Left ventricle myocardium inferior (tissue), 1 donor: ENCODE measurements at places on chromosomes 6 and 20. TPM values are rescaled to one million over a fixed set of nuclear protein-coding genes. Genes with fewer than 3 reads are reported as not detected.

GRCh38 chr6:27966044-27966443 is 9.0 kb downstream of the OR2B6 start:
- no peaks in the 10 kb centered on the region for H3K27me3 ChIP-seq
- H3K27ac ChIP-seq, result no peak overlapping the region
- no peaks in the 10 kb centered on the region for H3K36me3 ChIP-seq

DNA sequence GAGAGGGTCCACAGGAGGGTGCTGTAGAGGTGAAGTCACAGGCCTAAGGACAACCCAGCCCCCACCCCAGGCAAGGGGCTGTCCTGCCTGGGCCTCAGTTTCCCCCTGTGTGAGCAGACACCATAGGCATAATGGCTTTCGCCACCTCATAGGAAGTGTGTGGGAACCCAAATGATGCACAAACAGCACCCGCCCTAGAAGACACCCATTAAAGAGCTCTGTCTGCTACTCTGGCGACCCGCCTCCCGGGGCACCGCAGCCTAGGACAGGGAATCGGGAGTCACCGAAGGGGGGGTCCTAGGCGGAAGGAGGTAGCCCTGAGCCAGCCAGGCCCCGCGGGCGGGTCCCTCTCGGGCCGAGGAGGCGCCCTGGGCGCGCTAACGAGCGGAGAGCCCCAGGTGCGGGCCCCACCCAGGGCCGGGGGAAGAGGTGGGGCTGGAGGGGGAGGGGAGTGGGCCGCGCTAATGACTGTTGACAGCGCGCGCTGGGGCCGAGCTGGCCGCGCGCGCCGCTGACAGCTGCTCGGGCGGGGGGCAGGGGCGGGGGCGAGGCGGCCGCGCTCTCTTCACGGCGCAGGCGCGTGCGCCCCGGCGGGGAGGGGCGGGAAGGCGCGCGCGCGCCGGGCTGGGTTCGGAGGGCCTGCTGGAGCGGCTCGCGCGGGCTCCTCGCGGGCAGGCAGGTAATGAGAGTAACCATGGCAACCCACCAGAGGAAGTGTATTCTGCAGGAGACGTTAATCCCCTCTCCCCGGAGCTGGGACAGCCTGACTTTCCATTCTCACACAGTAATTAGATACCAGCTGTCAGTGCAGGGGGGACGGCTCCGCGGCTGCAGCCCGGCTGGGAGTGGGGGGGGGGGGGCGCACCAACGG is 48.9 kb downstream of the NOL4L start:
- peak overlapping the region; percentile 70 for H3K4me3 ChIP-seq
- DNase-seq, result peak; percentile 48
- H3K4me1 ChIP-seq, result peaks cover 26% of the 10 kb centered on the region

GRCh38 chr20:44702776-44703175 is 12.4 kb upstream of the CCN5 start:
- H3K4me1 ChIP-seq, result peaks cover 55% of the 10 kb centered on the region
- peak; percentile 91 for DNase-seq
- H3K36me3 ChIP-seq, result no peaks in the 10 kb centered on the region
- peak overlapping the region; percentile 85 for H3K27ac ChIP-seq
- peak overlapping the region; percentile 20 for H3K4me3 ChIP-seq

- no peaks in the 10 kb centered on the region for H3K27me3 ChIP-seq
- no peaks in the 10 kb centered on the region for H3K36me3 ChIP-seq
- H3K4me1 ChIP-seq, result no peaks in the 10 kb centered on the region
- DNase-seq, result no peak
- no peak overlapping the region for H3K4me3 ChIP-seq
Measured at GRCh38 chr6:83594941-83595340, 82.6 kb downstream of the PRSS35 start.

DNA sequence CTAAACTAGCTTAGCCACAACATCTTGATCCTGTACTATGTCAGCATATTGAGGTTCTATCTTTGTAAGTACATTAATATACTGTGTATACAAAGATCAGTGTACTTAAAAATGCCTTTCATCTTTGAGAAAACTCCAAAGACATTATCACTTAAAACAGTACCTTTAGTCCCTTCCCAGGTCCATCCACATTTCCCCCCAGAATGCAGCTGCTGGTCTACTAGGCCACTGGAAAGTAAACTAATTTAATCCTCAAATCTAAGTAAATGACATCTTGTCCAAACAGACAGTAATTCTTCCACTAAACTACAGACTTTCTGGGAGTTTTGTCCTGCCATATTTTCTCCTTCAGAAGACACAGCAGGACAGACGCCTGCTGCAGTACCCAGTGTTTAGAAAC is 68.7 kb downstream of the SYCP2 start:
- H3K36me3 ChIP-seq, result no peaks in the 10 kb centered on the region
- no peak for DNase-seq
- H3K27me3 ChIP-seq, result no peaks in the 10 kb centered on the region
- no peak overlapping the region for H3K4me3 ChIP-seq
- H3K27ac ChIP-seq, result no peak overlapping the region

DNA sequence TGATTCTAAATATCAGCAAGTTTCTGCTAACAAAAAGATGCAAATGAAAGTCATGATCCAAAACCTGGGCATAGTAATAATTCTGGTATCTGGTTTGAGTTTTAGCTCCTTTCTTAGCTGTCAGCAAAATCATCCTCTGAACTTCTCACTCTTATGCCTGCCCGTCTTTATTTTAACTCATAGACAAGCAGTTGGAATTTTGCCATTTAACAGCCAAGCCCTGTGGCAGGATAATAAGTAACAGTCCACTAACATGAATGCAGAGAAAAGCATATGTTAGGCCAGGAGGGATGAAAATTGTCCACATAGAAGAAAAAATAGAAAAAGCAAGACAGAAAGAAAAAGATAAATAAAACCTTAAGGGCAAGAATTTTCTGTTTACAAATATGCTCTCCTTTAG is 170.0 kb upstream of the LAMA2 start:
- H3K27ac ChIP-seq, result no peak overlapping the region
- H3K27me3 ChIP-seq, result no peaks in the 10 kb centered on the region
- H3K36me3 ChIP-seq, result no peaks in the 10 kb centered on the region
- H3K4me3 ChIP-seq, result no peak overlapping the region
- H3K4me1 ChIP-seq, result peaks cover 4% of the 10 kb centered on the region
- no peak for DNase-seq

- H3K27ac ChIP-seq, result no peak overlapping the region
- no peaks in the 10 kb centered on the region for H3K36me3 ChIP-seq
- no peak overlapping the region for H3K4me3 ChIP-seq
- H3K4me1 ChIP-seq, result no peaks in the 10 kb centered on the region
- no peak for DNase-seq
- no peaks in the 10 kb centered on the region for H3K27me3 ChIP-seq
Measured at GRCh38 chr6:138018297-138018696, 88.9 kb downstream of the PERP start.

DNA sequence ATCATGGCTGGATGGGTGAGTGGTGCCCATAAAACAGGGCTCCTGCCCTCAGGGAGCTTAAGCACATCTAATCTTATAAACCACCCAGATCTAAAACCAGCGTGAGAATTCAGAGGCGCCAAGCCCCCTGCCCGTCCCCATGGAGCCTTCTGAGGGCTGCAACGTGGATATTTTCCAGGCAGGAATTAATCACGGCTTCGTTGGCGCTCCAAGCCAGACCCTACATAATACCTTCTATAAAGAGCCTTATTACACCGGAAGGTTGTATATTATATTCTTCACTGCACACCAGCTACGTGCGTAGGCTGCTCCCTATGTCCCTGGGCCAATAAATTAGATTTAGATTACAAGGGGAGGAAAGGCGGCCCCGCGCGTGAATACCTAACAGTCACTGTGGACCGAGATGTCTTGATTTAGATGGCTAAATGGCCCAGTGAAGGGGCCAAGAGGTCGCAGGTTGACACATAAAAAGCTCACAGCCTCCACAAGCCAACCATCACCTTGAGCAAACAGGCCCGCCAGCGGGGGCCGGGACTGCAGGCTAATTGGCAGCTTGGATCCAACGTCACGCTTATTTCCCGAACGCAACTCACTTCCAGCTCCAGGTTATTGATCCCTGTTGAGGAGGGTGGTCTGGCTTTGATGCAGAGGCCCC is 64.7 kb upstream of the APCDD1L start:
- H3K4me3 ChIP-seq, result no peak overlapping the region
- no peak for DNase-seq

GRCh38 chr6:15879371-15880261 is 216.8 kb upstream of the DTNBP1 start:
- no peaks in the 10 kb centered on the region for H3K36me3 ChIP-seq
- H3K4me1 ChIP-seq, result peaks cover 17% of the 10 kb centered on the region
- H3K27ac ChIP-seq, result peak overlapping the region; percentile 60
- no peaks in the 10 kb centered on the region for H3K27me3 ChIP-seq
- DNase-seq, result peak; percentile 86
- H3K4me3 ChIP-seq, result no peak overlapping the region

DNA sequence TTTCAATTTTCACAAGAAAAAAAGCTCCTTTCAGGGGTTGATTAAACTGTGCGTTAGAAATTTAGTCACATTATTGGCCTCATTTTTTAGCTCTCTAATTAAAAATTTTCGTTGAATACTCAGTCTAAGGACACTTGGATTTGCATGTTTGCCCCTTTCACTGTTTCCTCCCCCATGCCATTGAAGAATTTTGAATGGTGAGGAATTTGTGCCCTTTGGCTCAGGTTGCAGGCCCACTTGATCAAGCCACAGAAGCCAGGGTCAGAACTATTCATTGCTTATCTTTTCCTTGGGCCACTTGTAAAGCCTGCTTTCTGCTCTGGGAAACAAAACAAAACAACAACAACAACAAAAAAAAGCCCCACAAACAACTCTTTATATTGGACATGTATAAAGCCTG is 12.2 kb downstream of the LIN28B start:
- DNase-seq, result no peak
- H3K4me1 ChIP-seq, result no peaks in the 10 kb centered on the region
- H3K27me3 ChIP-seq, result peaks cover 4% of the 10 kb centered on the region
- H3K4me3 ChIP-seq, result no peak overlapping the region
- H3K27ac ChIP-seq, result no peak overlapping the region

DNA sequence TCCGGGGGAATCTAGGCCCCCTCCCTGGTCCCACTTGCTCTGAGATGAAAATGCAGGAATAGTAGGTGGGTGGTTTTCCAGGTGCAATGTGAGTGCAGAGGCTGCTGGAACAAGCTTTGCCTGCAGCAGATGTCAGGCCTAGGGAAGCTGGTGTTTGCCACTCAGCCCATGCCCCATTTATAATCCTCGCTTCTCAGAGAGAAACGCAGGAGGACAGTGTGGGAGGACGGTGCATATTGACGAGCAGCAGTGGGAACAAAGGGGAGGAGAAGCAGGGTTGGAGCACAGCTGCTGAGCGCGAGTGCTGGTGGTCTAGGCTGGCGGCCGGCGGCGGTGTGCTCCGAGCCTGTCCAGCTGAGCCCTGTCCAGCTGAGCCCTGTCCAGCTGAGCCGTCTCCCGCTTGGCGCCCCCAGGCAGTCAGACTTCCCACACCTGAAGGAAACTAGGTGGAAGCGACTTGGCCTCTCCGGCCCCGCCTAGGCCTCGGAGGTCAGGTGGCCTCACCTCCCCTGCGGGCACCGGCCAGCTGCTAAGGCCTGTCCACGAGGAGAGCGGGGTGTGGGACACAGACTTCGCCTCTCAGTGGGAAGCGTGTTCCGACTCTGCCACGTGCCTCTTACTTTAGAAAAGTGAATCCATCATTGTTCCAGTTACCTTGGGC is 49.7 kb upstream of the FRMD1 start:
- H3K4me3 ChIP-seq, result no peak overlapping the region
- peaks cover 25% of the 10 kb centered on the region for H3K4me1 ChIP-seq
- no peak overlapping the region for H3K27ac ChIP-seq
- H3K36me3 ChIP-seq, result no peaks in the 10 kb centered on the region
- no peak for DNase-seq

GRCh38 chr6:80145921-80146320 is 39.5 kb downstream of the BCKDHB start:
- no peak overlapping the region for H3K4me3 ChIP-seq
- no peaks in the 10 kb centered on the region for H3K36me3 ChIP-seq
- H3K4me1 ChIP-seq, result peaks cover 42% of the 10 kb centered on the region
- DNase-seq, result no peak

DNA sequence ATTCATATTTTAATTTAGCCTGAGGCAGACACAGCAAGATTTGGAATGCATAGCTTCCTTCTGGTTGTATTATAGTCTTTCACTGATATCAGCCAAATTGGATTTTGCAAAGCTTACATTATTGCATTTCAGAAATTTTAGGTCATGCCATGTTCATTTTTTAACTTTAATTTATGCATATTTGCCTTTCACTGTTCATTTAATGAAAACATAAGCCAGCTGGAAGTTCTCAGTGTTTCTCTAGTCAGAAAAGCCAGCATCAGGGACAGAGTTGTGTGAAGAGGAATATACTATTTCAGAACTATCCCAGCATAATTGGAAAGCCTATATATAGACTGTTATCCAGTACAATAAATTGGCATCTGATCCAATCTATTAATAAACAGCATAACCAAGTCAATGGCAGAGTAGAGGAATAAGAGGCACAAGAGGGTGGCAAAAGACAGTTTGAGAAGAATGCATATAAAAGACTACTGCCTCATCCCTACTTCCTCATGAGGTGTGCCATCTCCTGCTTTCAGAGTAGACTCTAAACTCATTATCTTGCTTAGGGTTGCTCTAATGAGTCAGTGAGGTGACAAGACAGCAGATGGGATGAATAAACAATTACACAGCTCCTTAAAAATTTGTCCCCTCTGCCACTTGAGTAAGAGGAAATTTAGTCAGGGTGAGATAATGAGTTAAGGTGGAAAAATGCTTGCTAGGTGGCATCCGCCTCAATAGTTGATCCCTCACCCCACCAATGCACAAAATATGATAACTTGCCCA is 159.8 kb upstream of the HCRTR2 start:
- peaks cover 34% of the 10 kb centered on the region for H3K4me1 ChIP-seq
- H3K27me3 ChIP-seq, result no peaks in the 10 kb centered on the region
- DNase-seq, result no peak
- H3K36me3 ChIP-seq, result no peaks in the 10 kb centered on the region

DNA sequence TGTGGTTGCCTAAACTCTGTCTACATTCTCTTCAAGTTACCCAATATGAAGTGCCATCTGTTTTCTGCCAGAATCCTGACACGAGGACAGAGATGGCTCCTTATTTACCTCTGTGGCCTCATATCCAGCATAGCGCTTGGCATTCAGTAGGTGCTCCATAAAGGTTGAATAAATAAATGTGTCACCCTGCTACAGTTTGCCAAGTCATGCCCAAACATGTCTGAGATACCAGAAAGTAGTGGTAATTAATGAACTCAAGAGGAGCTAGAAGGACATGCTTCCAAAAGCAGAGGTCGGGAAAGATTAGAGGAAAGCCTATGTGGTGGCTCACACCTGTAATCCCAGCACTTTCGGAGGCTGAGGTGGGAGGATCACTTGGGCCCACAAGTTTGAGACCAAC is 30.9 kb upstream of the E2F3 start:
- H3K27me3 ChIP-seq, result peaks cover 12% of the 10 kb centered on the region
- H3K4me1 ChIP-seq, result no peaks in the 10 kb centered on the region
- H3K4me3 ChIP-seq, result no peak overlapping the region
- no peaks in the 10 kb centered on the region for H3K36me3 ChIP-seq

The RPRD1B gene
- total RNA-seq, result 58.9 TPM

The SLC22A7 gene
- total RNA-seq, result not detected

The GNAS-AS1 gene
- total RNA-seq, result 0.25 TPM
